ENCODE measurements at places on chromosomes 3 and 15.

- DNase-seq: no peak
These were observed 64.7 kb downstream of the ADAMTS9 start for GRCh38 chr3:64623125-64623524.

DNA sequence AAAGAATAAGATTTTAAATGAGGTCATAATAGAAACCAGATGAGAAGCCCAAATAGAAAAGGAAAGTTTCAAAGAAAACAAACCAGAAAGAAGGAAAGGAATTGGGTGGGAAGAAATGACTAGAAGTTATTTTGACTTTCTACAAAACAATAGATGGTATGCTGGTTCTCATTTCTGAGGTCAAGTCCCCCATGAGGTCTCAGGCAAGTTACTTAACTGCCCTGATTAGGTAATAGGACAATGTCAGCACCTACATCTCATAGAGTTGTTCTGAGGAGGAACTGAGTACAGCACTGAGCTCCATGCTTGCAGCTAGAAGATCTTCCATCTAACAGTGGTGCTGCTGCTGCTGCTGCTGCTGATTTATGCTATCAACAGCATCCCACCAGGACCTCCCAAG, 185.9 kb downstream of the ERC2 start:
- DNase-seq: no peak

DNA sequence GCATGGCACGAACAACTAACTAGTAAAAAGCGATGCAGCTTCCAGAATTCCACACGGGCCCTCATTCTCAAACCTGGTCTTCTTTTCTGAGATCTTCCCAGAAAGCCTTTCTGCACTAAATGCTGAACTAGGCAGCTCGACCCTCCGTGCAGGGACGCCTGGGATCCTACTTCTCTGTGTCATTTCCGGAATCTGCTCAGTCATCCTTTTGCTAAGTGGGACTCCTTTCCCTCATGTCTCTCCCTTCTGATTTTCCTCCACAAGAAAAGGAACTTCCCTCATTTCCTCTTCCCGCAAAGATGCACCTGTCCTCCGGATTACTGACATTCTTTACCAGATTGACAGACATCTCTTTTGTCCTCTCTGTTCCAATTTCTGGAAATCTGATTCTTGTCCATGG, 9.2 kb upstream of the HES1 start:
- DNase-seq: no peak

DNA sequence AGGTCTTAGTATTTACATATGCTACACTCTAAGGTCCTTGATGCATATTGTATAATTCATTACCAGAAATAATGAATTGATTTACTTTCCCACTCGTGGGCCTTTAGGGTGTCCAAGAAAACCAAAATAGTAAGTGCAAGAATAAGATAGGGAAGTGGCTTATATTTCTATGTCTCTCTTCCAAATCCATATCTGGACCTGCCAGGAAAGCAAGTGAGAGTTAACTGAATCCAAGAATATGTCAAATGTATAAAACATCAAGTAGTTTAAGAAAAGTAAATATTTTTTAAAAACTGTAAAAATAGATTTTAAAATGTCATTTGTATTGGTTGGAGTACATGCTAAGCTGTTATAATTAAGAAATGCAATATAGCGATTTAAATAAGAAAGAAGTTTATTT, 1072.1 kb downstream of the OTOL1 start:
- no peak for DNase-seq

DNA sequence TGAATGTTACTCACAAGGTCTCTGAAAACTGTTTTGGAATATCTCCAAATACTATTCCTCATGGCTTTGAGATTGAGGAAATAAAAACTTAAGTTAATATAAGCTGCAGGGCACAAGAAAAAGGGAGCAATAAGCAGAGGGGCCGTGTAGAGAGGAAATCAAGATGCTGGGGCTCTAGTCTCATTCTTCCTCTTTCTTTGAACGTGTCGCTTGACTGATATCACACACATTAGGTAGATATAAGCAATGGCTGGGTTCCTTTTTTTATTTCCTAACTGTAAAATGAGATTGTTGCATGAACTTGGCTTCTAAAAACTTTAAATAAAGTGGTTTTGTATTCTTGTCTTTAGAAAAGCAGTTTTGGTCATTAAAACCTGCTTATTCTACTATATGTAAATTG, 326.7 kb upstream of the ROPN1 start:
- DNase-seq: no peak

DNA sequence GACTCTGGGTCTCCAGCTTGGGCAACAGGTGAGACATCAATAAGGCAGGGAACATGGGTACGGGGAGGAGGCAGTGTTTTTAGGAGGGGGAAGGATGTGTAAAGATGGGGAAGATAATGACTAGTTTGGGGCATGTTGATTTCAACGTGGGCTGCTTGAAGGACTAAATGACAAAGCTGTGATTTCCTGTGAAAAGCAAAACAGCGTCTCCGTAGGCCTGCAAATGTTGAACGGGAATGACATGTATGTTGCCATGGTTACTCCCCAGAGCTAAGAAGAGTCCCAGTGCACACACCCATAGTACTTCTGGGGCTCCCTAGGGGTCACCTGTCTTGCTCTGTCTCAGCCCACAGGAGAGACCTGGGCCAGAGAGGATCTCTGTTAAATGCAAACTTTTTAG, 71.3 kb upstream of the ETV5 start:
- DNase-seq: no peak

DNA sequence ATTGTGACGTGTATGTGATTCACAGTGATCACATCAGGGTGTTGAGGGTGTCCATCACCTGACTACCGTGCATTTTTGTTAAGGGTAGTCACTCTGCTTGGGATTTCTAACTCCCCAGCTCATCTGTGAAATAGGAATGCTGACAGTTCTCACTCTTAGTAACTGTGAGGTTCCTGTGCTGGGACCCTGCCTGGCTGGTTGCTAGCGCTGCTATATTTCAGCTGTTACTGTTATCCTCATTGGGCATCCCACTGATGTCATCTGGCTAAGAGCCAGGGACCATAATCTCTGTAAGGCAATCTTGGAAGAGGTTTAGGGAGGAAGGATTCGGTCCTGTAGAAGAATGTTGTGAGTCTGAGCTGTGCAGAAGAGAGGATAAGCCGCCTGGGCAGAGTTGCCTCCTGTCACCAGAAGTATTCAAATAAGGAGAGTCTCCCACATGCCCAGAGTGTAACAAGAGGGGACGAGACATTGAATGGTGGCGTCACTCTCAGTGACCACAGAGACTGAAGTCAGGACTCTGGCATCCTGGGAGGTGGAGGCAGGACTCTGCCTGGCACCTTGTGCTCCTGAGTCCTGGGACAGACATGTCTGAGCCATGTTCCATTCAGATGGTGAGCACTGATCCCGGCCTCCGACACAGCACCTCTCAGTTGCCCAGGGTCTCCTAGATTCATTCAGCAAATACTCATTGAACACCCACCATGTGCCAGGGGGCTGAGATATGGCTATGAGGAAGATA, 52.2 kb downstream of the FBLN2 start:
- DNase-seq: no peak

GRCh38 chr15:51718219-51718618, 19.2 kb downstream of the LYSMD2 start:
- no peak for DNase-seq

Data from stimulated activated CD4-positive, alpha-beta T cell treated with anti-CD3 and anti-CD28 coated beads, TNF-alpha, amount 100 ng/mL, for 1 hour (primary cell).